ENCODE measurements at places on chromosomes 7 and 10.

DNA sequence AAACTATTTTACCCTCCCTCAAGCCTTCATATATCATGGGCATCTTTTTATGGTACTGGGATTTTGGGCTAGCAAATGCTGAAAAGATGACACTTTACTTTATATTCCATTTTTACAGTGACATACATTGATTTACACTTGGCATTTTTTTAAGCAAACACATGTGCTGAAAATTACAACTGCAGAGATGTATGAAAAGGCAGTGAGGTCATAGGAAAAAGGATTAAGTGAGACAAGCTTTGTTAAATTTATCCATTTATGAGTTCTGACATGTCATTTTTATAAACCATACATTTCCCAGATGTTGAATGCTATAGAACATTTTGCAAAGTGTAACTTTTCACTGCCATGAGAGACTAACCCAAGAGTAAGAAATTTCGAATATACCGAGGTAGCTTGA, 68.8 kb upstream of the RSU1 start:
- DNase-seq = no peak

DNA sequence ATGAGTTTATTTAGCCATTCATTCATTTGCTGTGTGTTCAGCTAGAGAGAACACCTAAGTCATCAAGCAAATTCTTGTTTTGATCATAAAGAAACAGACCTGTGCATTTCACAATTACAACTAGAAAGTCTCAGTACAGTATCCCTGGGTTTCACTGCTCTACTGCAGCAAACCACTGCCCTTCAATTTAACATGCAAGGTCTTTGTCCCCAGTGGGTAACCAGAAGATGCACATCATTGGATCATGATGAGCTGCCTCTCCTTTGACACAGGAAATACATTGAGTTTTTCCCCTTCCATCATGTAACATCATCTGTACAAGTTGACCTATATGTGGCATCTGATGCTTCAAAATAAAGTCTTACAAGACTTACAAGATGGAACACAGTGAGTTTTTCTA, 70.5 kb upstream of the MRLN start:
- DNase-seq = no peak

- no peak for DNase-seq
Measured at GRCh38 chr10:110413049-110413783, 84.5 kb upstream of the DUSP5 start.

GRCh38 chr10:62095181-62096122, 173.2 kb downstream of the RTKN2 start:
- peak; percentile 67 for DNase-seq

- DNase-seq = no peak
Measured at GRCh38 chr10:88113657-88114272, 250.3 kb downstream of the PTEN start.

GRCh38 chr7:1046722-1047679, 2.7 kb downstream of the GPR146 start:
- DNase-seq = no peak

DNA sequence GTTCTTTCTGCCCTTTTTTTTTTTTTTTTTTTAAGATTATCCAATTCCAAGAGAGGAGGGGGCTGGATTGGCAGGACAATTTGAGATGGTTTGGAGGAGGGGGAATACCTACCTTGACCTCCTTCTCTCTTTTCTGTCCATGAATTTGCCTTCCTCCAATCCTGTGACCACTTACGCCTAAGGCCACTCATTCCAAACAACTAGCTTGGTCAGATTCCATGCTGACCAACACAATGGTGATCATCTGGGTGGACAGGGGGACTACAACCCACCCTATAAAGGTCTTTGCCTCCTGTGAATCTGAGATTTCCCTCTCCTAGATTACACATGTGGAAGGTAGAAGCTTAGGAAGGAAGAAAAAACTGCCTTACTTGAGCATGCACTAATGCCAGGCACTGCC, 2.3 kb upstream of the LDB1 start:
- no peak for DNase-seq

DNA sequence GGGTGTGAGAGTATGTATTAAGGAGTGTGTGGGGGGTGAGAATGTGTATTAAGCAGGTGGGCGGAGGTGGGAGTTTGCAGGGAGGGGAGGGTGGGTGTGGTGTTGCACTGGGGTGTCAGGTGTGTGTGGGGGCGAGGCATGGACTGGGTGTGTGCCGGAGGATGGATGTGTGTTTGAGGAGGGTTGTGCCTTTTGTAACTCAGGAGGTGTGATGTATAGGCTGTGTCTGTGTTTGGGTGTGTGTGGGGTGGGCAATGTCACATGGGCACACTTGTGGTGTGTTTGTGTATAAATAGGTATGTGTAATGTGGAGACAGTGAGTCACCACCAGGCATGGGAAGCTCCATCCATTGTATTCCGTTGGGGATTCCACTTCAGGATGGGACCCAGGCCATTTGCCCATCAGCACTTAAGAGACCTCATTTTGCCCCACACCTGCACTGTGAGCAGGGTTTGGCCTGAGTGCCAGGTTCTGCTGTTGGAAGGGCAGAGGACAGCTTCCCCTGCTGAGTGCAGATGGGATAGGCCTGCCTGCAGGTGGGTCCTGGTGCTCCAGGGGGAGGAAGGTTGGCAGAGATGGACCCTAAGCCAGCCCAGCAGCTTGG, 5.8 kb downstream of the UNC5B start:
- no peak for DNase-seq

DNA sequence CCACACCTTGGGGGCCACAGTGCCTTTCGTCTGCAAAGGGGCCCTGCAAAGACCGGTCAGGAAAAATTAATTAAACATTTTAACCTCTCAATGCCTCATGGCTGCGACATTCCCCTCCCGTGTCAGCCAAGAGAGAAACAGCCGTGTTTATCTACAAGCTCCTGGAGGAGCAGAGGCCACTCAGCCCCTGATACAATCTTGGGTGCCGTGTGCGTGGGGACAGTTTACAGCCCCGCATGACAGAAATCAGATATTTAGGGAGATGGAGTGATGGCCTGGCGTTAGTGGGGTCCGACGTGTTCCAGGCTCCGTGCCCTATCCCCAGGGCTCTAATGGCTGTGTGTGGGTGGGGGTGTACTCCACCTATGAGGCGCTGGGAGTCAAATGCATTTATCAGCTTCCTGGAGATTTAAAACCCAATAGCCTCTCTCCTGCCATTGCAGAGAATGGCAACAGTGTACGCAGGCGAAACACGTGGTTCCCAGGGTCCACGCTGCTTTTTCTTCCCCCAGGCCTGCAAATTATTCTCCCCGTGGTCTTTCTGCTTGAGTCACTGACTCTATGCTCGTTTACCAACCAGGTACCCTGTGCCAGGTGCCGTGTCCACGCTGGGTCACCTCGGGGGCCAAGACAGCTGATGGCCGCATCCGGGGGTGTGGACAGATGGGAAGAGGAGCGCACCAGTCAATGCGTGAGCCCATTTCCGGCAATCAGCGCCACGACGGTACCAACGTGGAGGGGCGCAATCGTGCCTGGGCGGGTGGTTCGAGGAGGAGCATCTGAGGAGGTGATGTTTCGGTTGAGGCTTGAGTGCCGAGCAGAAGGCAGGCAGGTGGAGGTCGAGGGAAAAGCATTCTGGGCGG, 26.6 kb upstream of the PSMG3 start:
- DNase-seq = no peak

DNA sequence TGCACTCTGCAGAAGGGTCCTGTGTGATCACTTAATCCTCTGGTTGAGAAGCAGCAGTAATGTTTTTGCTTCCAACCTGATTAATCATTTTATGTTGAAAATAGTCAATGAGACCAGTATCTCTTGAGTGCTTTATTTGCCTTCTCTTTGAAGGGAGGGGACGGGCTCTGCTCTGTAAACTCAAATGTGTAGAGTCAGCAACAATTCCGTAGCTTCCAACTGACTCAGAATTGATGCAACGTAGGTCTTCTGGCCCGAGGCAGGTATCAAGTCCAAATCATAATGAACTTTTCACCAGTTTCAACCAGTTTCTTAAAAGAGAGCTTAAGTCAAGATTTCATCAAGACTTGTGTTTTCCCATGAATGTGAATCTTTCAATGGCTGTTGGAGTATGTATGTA, 26.3 kb downstream of the GUSB start:
- DNase-seq = no peak

DNA sequence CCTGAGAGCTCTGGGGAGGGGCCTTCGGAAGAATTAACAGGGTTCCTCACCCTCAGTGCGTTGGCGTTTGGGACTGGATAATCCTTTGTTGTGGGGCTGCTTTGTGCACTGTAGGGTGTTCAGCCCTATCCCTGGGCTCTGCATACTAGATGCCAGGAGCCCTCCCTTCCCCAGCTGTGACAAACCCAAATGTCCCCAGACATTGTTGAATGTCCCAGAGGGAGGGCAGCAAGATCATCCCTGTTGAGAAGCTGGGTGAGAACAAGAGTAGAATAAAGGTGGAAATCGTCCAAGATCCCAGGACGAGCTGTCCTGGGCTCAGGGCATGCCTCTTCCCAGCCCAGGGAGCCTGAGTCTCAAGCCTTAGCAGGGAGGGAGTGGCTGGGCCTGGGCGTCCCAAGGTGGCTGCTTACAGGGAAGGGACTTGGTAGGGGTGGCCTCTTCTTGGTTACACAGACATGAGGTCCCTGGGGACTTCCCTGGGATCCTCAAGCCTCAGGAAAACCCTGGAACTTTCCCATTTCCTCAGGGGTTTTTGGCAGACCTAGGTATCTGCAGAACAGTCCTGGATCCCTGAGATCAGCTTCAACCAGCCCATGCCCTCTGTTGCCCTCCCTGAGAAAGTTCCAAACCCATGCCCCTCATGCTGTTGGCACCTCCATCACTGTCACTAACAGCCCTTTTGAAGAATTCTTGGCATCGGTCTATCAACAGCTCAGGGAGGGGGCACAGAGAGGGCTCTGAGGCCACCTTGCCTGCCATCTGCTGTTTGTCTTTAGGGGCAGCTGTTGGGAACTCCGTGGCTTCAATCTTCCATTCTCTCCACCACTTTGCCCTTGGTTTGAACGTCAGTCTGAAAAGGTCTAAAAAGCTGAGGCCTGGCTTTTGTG, 53.7 kb downstream of the GOLGA7B start:
- no peak for DNase-seq

GRCh38 chr10:60099998-60100747, 193.8 kb upstream of the CCDC6 start:
- peak; percentile 25 for DNase-seq

GRCh38 chr10:50501924-50502452, 121.8 kb downstream of the SGMS1 start:
- DNase-seq = no peak

DNA sequence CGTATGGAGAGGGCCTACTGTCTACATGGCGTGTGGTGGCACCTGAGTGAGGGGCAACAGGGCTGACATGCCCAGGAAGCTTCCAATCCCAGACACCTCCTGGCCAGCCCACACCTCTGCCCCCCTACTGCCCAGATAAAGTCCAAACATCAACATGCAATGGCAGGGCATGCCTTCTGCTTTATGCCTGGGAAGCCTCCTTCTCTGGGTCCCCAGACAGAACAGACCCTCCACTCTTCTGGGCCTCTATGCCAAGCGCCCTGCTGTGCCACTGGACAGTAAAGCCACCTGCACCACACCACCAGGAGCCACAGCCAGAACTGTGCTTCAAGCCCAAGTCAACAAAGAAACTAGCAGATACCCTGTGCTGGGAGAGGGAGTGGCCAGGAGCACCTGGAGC, 12.5 kb downstream of the TMEM72 start:
- DNase-seq = no peak

DNA sequence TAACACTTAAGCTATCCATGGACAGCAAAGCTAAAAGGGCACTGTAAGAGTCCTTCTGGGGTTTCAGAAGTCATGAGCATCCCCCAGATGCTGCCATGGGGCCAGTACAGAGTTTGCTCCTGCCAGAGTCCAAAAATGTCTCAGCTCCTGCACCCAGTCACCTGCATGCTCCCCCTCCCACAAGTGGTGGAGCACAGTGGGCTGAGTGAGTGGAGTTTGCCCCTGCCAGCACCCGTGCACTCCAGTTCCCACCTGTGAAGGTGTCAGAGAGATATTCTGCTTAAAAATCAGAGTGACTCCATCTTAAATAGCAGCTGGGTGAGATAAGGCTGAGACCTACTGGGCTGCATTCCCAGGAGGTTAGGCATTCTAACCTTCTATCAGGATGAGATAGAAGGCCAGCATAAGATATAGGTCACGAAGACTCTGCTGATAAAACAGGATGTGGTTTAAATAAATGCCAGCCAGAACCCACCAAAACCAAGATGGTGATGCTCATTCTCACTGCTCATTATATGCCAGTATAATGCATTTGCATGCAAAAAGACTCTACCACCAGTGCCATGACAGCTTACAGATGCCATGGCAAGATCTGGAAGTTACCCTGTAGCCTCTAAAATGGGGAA, 140.1 kb upstream of the ZNF92 start:
- no peak for DNase-seq

GRCh38 chr7:80707318-80707717, 68.9 kb downstream of the CD36 start:
- no peak for DNase-seq

DNA sequence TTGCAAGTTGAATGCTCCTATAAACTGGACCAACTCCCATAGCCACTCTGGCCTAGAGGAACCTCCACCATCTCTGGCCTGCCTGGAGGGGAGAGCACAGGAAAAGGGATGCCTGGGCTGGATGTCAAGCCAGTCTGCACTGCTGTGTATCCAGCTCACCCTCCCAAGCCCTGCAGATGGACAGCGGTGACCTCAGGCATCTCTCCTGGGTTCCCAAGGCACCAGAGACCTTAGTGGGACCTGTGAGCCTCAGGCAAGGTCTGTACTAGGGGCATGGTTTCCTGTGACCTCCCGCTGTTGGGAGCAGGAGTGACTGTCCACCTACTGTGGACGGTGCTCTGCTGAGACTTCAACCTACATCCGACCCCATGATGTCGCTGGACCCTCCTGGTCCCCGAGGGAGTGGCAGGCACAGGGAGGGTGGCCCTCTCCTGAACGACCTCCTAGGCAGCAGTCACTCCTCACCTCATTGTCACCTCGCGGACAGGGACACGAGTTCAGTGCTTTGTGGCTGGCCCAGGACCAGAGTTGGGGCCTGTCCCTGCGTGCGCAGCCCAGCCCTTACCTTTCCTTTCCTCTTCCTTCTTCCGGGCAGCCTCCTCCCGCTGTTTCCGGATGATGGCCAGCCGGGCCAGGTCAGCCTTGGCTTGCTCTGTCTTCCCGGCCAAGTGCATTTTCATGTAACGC, 11.0 kb downstream of the PDAP1 start:
- DNase-seq = no peak

GRCh38 chr10:113897693-113898618, 43.5 kb downstream of the NHLRC2 start:
- DNase-seq = no peak

DNA sequence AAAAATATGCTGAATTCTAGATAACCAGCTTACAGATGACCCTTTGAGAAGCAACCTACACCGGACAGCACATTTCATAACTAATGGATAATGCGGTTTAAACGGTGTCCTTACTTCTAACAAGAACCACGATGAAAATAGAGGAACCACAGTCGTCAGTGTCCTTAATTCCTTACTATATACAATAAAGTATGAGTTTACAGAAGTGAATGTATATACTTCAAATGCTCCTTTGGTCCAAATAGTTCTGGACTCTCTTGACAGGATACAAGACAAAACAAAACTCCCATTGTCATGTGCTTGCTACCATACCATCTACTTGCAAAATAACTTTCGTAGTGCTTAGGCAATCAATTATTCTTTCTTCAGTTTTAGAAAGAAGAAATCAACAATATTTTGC, 2.4 kb downstream of the NAMPT start:
- DNase-seq = no peak
